ENCODE measurements at places on chromosomes 3 and 15.

- H3K27ac ChIP-seq, result no peak overlapping the region
- H3K4me3 ChIP-seq, result peak overlapping the region; percentile 26
- DNase-seq, result no peak
- no peaks in the 10 kb centered on the region for H3K36me3 ChIP-seq
- no peaks in the 10 kb centered on the region for H3K27me3 ChIP-seq
Measured at GRCh38 chr3:9600597-9600996, 47.0 kb upstream of the LHFPL4 start.

DNA sequence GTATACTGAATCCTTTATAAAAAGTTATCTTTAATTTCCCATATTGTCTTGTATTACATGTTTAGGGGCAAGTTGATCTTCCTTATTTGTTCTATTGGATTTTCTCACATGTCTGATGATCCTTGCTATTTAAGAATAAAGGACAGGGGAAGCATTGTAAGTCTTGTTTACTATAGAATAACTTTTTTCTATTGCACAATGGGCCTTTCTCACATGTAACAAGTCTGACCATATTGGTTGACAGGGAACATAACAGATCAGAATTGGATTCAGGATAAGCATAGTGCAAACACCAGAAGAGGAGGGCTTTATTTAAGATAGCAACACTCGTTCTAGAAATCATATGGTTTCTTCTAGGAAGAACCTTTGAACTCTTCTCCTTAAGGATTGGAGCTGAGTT, 257.9 kb upstream of the RBMS3 start:
- no peaks in the 10 kb centered on the region for H3K4me1 ChIP-seq
- no peaks in the 10 kb centered on the region for H3K36me3 ChIP-seq
- no peaks in the 10 kb centered on the region for H3K27me3 ChIP-seq
- H3K4me3 ChIP-seq, result no peak overlapping the region

- H3K4me1 ChIP-seq, result peaks cover 9% of the 10 kb centered on the region
- no peak overlapping the region for H3K27ac ChIP-seq
- peak overlapping the region; percentile 35 for H3K4me3 ChIP-seq
- H3K36me3 ChIP-seq, result no peaks in the 10 kb centered on the region
Measured at GRCh38 chr3:147410526-147411237, 1.5 kb downstream of the ZIC1 start.

DNA sequence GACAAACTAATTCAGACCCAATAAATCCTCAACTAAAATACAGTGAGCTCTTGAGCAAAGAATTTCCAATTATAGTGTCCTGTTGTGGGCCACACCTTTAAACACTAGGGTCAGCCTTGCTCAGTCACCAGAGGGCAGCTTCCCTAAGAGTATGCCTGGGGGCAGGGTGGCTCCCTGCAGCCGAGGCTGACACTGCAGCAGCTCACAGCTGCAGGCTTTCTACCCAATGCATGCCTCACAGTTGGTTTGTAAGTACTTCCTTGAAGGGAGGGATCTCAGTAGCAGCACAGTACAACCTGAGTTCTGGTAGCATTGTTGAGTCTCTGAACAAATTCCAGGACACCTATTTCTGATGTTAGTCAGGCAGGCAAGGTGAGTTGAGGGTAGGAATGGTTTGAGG, 335.6 kb downstream of the TUSC7 start:
- no peak overlapping the region for H3K27ac ChIP-seq
- H3K36me3 ChIP-seq, result no peaks in the 10 kb centered on the region
- no peaks in the 10 kb centered on the region for H3K27me3 ChIP-seq

GRCh38 chr3:11157421-11157820, 3.1 kb downstream of the HRH1 start:
- DNase-seq, result no peak
- peak overlapping the region; percentile 87 for H3K4me3 ChIP-seq
- H3K27ac ChIP-seq, result peak overlapping the region; percentile 7
- no peaks in the 10 kb centered on the region for H3K36me3 ChIP-seq

DNA sequence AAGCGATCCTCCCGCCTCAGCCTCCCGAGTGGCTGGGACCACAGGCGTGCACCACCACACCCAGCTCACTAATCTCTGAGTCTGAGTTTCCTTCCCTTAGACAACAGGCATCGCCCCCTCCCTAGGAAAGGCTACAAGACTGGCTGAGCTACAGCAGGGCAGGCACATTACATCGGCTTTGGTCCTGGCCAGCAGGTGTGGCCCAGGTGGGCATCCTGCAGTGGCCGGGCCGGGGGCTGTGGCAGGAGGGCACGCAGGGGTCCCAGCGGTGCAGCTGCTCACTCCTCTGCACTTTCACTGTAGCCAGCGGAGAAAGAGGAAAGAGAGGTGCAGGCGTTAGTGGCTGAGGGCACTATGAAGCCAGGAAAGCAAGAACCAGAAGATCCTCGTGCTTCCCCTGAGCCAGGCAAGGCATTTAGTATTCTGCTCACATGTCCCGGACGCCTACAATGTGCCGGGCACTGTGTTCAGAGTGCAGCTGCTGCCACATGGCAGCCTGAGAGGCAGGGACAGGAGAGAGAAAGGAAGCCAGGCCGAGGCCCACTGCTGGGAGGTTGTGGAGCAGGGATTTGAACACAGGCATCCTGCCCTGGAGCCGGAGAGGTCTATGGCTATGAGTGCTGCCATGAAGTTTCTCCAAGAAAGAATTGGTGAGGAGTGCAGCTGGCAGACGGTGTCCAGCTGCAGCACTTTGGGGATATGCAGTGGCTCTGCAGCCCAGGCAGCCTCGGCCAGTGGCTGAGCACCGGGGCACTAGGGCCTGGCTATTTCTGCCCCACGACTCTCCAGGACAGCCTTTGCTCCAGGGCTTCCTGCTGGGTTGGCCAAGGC, 22.3 kb downstream of the GRIP2 start:
- no peaks in the 10 kb centered on the region for H3K36me3 ChIP-seq
- no peaks in the 10 kb centered on the region for H3K27me3 ChIP-seq
- no peak for DNase-seq
- H3K4me1 ChIP-seq, result peaks cover 4% of the 10 kb centered on the region
- H3K27ac ChIP-seq, result no peak overlapping the region

DNA sequence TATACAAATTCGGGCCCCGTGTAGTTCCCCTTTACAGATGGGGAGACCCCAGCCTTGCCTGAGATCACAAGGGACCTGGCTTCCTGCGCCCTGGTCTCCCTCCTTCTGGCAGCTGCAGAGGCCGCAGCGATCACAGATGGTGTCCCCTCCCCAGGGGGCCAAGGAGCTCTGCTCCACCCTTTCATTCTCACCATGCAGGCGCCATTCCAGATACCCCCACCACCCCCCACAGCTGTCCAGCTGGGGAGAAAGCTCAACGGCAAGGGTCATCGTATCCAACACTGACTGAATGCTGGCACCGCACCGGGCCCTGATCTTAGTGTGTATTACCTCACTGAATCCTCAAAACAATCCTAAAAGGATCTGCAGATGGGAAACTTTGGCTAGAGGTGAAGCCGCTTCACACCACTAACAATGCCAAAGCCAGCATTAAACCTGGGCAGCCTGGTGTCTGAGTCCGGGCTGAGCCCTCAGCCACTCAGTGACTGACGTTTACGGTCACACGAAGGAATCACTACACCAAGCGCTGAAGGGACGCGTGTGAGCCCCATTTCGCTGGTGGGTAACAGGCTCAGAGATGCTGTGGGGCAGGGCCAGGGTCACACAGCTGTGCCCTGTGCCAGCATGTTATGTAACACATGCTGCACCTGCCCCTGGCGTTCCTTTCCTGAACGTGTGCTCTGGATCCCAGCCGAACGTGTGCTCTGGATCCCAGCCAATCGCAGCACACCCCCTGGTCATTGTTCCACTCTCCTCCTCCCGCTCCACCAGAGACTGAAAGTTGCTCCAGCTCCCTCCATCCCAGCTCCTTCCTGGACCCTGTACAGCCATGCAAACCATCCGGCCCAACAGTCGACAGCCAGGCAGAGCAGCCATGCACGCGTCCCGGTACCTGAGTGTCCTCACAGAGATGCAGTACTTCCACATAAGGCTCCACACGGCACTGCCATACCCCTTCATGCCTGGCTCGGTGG, 51.8 kb downstream of the IQSEC1 start:
- DNase-seq, result no peak
- peak overlapping the region; percentile 74 for H3K27ac ChIP-seq
- H3K27me3 ChIP-seq, result no peaks in the 10 kb centered on the region
- H3K4me3 ChIP-seq, result peak overlapping the region; percentile 54
- H3K36me3 ChIP-seq, result no peaks in the 10 kb centered on the region

DNA sequence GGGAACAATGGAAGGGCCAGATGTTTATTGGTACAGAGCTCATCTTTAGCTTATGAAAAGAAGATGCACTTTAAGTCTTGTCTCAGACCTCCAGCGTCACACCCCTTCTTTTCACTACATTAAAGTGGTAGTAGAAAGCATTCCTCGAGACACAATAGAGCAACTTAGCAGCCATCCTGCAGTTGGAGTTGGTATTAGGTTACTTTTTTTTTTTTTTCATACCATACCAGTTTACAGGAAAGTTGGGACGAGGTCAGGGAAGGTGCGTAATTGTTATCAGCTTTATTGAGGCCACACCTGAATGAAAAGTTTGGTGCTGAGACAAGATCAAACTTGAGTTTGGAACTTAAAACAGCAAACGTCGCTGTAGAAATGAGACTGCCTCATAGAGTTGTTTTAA, 203.8 kb downstream of the SOX2 start:
- H3K36me3 ChIP-seq, result no peaks in the 10 kb centered on the region
- no peak for DNase-seq
- no peak overlapping the region for H3K27ac ChIP-seq
- H3K4me1 ChIP-seq, result no peaks in the 10 kb centered on the region
- no peak overlapping the region for H3K4me3 ChIP-seq
- H3K27me3 ChIP-seq, result no peaks in the 10 kb centered on the region

- H3K4me3 ChIP-seq, result no peak overlapping the region
- H3K27me3 ChIP-seq, result no peaks in the 10 kb centered on the region
- no peaks in the 10 kb centered on the region for H3K36me3 ChIP-seq
- H3K4me1 ChIP-seq, result no peaks in the 10 kb centered on the region
- no peak overlapping the region for H3K27ac ChIP-seq
Measured at GRCh38 chr3:114967168-114967567, 179.9 kb downstream of the ZBTB20 start.

- no peak overlapping the region for H3K27ac ChIP-seq
- no peaks in the 10 kb centered on the region for H3K27me3 ChIP-seq
- no peaks in the 10 kb centered on the region for H3K36me3 ChIP-seq
- H3K4me3 ChIP-seq, result no peak overlapping the region
- DNase-seq, result no peak
- no peaks in the 10 kb centered on the region for H3K4me1 ChIP-seq
Measured at GRCh38 chr3:140010391-140010790, 75.4 kb downstream of the CLSTN2 start.

- H3K4me1 ChIP-seq, result no peaks in the 10 kb centered on the region
- H3K27ac ChIP-seq, result no peak overlapping the region
- no peaks in the 10 kb centered on the region for H3K27me3 ChIP-seq
- no peaks in the 10 kb centered on the region for H3K36me3 ChIP-seq
- H3K4me3 ChIP-seq, result no peak overlapping the region
Measured at GRCh38 chr3:31817411-31817966, 163.6 kb downstream of the OSBPL10 start.

DNA sequence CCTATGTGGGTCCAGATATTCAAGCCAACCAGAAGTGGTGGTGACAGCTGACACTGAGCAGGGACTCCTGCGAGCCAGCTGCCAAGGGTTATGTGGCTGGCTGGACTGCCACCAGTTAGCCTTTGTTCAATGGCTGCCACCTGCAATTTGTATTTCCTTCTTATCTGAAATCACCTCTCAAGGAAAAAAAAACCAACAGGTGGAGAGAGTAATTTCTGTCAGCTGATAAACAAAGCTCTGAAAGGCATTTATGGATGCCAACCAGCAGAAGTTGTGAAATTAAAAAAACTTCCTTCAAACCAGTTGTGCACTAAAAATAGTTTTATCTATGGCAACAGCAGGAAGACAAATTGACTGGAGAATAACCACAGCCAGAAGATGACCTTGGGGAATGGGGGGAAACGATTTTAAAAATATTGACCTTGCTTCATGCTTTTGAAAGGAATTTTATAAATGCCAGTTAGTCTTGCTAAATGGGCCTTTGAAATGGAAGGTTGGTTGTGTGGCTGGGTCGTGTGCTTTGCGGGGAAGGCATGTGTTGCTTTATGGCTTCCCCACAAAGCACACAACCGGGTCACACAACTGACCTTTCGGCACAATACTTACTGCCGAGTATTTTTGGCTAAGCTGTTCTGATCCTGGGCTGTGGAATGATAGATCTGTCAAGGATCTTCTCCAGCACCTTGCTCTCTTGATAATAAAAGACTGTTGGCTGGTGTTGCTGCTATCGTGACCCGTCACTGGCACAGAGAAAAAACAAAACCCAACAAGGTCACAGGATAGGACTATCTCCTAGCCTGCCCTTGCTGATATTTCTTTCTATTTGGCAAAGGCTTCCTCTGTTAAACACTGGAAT, 3.5 kb downstream of the MYZAP start:
- no peaks in the 10 kb centered on the region for H3K4me1 ChIP-seq
- no peak overlapping the region for H3K27ac ChIP-seq
- no peak overlapping the region for H3K4me3 ChIP-seq
- H3K27me3 ChIP-seq, result no peaks in the 10 kb centered on the region
- no peaks in the 10 kb centered on the region for H3K36me3 ChIP-seq
